EL (cell line): ENCODE measurements at places on chromosomes 5 and 9.
A peak's percentile ranks its signal among the peaks of the same experiment; 100 is the strongest.

DNA sequence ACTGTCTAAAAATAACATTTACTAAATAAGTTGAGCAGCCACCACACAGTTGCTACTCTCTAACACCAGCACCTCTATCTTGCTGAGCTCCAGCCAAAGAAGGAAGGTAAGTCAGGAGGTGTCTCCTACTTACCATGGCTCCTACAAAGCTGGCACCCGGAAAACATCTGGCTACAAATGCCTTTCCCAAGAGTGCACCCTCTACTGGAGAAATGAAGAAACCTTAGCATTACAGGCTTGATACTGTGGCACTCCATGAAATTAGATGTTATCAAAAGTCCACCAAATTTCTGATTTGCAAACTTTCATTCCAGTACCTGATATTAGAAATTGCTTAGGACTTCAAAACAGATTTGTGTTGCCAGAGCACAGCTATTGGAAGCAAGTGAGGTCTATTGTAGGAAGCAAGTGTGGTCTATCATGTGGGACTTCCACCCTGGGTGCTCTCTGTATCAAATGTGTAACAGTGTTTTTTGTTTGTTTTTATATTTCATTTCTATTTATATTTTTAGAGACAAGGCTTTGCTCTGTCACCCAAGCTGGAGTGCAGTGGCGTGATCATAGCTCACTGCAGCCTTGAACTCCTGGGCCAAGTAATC, 25.7 kb upstream of the RFK start:
- DNase-seq = peak; percentile 34

- DNase-seq = no peak
Measured at GRCh38 chr5:50853151-50853550, 186.7 kb downstream of the PARP8 start.

- DNase-seq = no peak
Measured at GRCh38 chr5:10332301-10332700, 21.2 kb upstream of the MARCHF6 start.

DNA sequence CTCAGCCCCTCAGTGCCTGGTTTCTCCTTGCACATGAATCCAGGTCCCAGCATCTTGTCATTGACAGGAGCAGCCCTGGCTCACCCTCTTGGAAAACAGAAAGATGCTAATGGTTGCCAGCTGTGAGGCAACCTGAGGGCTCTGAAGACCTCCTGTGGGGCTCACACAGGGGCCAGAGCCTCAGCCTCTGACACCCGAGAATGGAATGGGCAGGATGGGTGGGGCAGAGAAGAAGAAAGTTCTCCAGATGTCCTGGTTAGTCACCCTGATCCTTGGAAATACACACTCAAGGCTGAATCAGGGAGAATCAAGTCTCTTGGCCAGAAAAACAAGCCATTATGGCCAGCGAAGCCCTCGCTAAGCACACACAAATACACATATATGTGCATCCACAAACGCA, 32.3 kb upstream of the SPATA31E1 start:
- DNase-seq = peak; percentile 88

DNA sequence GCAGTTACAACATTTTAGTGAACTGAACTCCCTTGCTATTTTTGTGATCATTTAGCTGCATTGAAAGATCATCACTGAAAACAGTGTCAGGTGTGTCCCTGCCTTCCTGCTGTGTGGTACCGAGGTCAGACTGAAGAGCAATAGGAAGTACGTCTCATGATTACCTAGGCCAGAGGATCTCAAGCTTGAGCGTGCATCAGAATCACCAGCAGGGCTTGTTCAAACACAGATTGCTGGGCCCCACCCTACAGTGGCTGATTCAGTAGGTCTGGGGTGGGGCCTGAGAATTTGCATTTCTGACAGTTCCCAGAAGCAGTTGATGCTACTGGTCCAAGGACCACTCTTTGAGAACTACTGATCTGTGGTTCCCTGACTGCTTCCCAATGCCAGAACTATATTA, 159.6 kb downstream of the ACTL7B start:
- no peak for DNase-seq

DNA sequence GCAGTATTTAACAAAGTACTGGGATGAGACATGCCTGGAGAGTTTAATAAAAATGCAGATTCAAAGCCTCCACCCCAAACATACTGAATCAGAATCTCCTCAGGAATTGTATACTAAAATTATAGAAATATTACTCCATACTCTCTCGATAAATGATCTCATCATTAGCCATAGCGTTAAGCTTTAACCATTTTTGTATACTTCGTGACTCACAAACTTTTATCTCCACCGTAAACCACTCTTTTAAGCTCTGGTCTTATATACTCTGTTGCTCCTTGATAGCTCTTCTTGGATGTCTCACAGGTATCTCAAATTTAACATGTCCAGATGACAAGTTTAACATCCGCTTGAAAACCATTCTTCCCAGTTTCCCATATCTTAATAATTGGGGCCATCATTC, 327.8 kb downstream of the ADGRV1 start:
- no peak for DNase-seq

- DNase-seq = peak; percentile 72
Measured at GRCh38 chr9:130445268-130445983, 665 bp downstream of the ASS1 start.

DNA sequence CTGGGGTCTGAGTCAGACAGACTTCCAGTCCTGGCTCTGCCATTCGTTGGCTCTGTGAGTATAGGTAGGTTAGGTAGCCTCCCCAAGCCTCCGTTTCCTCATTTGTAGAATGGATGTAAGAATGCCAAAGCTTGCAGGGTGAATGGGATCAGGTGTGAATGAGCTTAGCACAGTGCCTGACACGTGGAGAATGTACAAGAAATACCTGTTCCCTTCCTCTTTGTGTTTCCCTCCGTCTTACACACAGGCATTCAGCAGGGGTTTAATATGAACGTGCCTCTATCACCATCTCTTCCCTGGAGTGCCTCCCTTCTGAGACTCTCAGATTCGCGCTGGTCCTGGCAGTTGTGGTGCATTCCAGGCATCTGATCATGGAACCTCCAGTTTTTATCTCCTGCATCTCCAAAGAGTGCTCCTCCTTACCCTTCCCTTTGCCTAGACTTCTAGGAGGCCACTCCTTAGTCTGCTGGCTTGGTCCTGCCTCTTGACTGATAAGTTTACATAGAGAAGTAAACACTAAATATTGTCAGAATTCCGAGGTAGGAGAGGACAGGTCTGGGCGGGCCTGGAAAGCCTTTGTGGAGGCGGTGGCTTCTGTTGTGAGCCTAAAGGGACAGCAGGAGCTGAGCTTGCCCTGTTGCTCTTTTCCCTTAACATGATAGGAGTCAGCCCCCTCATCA, 199.4 kb downstream of the AOPEP start:
- no peak for DNase-seq

GRCh38 chr9:111484572-111484894, 350 bp upstream of the ECPAS start:
- DNase-seq = no peak

DNA sequence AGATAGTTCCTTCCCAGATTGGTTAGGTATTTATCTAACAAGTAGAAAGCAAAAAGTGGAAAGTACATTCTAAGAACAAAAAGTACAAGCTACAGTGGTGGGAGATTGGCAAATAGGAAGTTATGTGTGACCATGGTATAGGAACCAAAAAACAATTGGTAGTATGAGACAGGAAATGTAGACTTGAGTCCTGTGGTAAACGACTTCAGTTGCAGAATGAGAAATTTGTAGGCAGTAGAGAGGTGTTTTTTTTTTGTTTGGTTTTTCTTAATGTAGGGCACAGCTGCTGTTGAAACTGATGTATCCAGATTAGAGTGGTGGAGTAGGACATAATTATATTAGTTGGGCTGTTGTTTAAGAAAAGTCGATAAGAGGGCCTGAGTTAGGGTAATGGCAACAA, 72.0 kb downstream of the CCNH start:
- no peak for DNase-seq

DNA sequence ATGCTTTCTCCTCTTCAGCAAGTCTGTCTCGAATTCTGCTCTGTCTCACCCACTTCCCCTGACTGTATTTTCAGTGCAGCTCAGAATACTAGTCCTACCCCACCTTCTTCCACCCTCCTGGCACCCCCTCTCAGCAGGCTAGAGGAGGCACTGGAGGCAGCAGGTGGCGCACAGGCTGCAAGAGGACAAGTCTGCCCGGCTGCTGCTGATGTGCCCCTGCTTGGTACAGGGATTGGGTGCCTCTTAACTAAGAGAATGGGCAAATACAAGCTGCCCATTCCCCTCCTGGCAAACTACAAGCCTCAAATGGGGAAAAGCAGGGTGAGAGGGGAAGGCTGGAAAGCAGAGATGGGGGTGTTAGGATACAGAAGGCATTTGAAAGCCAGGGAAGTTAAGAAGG, 5.1 kb downstream of the TLN1 start:
- DNase-seq = peak; percentile 54
